Naive thymus-derived CD8-positive, alpha-beta T cell (primary cell): ENCODE measurements at places on chromosomes 1 and 21. TPM values are rescaled to one million over a fixed set of nuclear protein-coding genes. Genes with fewer than 3 reads are reported as not detected.

The LYPD8 gene
- total RNA-seq, result not detected

The TCP10L gene
- 0.42 TPM for total RNA-seq

The CD247 gene
- 300 TPM for total RNA-seq

The PLEKHG5 gene
- total RNA-seq, result 6.3 TPM

The NTMT2 gene
- total RNA-seq, result not detected

The RGS16 gene
- 0.49 TPM for total RNA-seq

The LGR6 gene
- total RNA-seq, result 0.47 TPM

The NR1I3 gene
- not detected for total RNA-seq

The CD48 gene
- total RNA-seq, result 276 TPM

The FCRL2 gene
- total RNA-seq, result 3.1 TPM

The OR2G6 gene
- total RNA-seq, result not detected

The RNU1-1 gene
- total RNA-seq, result 3,916 TPM

The FCMR gene
- 742 TPM for total RNA-seq

The MAN1C1 gene
- total RNA-seq, result 47.2 TPM

The SIK1 gene
- total RNA-seq, result 5.1 TPM
